ENCODE measurements at places on chromosomes 11 and 22.

GRCh38 chr22:48416396-48417224, 1411.1 kb downstream of the BRD1 start:
- no peak for DNase-seq

- DNase-seq: no peak
Observed at GRCh38 chr11:76891793-76892192, 31.1 kb downstream of the ACER3 start.

DNA sequence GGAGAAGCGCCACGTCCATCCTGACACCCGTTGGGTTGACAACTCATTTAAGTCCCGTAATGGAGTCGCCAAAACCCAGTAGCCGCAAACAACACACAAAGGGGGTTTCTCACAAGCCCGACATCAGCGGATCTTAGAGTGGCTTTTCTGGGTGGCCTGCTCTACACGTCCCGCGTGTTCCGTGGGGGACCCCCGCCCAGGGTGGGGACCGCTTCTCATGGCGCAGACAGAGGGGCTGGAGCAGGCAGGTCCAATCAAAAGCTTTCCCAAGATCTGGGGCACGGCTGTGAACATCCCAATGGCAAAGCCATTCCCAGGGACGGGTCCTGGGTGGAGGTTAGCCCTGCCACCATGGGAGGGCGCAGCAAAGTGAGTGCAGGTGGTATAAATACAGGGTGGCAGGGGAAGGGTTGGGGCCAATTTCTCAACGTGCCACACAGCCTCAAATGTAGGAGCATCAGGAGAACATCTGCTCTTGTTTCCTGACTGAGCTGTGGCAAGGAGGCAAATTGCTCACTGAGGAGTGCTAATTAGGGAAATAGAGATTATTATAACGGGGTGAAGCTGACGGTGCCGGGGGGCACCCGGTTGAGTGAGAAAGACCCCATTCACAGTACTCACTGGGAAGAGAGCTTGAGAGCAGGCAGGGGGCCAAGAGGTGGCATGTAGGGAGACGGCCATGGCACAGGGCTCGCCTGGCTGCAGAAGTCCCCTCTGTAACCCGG, 1447.2 kb downstream of the TBC1D22A start:
- no peak for DNase-seq

- DNase-seq: no peak
Observed at GRCh38 chr11:102767800-102768199, 12.6 kb downstream of the MMP10 start.

DNA sequence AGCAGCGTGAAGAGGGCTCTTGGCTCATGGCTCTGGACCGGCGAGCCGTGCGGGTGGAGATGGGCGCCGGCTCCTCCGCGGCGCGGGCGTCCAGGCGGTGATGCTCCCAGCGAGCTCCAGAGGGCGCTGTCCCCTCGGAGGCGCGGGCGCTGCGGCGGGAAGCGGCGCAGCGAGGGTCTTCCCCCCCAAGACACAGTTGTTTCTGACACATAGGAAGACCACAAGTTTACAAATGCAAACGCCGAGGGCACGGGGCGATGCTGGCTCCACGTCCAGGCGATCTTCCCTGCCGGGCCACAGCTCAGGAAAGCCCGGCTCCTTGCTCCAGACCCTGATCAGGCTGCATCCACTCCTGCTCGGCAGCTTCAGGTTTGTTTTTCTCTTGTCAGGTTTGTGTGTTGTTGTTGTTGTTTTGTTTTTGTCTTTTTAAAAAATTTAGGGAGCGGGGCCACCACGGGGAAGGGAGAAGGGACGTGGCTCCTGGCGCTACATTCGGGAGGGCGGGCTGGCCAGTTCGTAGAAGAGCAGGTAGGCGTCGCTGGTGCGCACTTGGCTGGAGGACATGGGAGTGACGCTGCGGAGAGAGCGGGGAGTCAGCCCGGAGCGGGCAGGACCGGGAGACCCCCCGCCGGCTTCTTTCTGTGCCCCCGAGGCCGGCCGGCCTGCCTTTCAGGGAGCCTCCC, 10.0 kb upstream of the MFRP start:
- peak; percentile 44 for DNase-seq

- no peak for DNase-seq
Observed at GRCh38 chr11:126697936-126698335, 302.6 kb downstream of the KIRREL3 start.

DNA sequence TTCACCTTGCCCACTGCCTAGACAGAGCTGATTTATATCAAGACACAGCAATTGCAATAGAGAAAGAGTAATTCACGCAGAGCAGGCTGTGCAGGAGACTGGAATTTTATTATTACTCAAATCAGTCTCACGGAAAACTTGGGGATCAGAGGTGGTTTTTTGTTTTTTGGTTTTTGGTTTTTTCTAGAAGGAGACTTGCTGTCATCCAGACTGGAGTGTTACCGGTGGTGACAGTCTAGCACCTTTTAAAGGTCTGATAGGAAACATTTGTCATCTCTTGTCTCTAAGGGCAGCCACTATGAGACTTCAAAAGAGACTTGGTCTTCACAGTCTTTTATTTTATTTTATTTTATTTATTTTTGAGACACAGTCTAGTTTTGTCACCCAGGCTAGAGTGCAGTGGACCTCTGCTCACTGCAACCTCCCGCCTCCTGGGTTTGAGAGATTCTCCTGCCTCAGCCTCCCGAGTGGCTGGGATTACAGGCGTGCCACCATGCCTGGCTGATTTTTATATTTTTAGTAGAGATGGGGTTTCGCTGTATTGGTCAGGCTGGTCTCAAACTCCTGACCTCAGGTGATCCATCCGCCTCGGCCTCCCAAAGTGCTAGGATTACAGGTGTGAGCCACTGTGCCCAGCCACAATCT, 19.1 kb downstream of the APOBEC3H start:
- no peak for DNase-seq

GRCh38 chr11:78583889-78584288, 9.2 kb upstream of the NARS2 start:
- DNase-seq: no peak

DNA sequence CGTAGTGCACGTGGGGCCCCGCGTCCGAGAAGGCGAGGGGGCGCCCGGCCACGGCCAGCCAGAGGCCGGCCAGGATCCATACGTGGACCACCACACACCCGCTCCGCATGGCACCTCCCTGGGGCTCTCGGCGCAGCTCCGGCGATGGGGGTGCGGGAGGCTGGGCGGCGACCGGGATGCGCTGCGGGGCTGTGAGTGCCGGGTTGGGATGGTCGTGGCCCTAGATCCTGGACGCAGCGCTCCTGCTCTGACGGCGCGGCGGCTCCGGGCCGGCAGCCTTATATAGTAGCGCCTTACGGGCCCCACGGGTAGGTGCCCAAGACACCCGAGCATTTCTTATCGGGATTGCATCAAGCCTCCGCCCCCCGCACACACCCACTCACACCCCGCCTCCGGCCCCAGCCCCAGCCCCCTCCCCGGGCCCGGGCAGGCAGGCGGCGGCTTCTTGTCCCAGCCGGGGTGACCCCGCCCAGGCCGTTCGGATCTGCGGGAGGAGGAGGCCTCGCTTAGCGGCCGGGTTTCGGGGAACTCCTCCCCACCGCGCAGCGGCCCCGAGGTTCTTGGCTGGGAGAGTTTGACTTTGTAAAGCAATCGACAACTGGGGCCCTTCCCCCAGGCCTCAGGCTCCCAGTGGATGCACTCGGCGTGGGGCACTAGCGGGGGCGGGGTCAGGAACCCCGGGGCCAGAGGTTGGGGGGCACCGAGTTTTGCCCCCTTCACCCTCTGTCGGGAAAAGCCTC, at the start of gene FGF19:
FGF19 (minus strand) TSS at position 255 of the 740 bp plus-strand sequence; CDS start at position 109, 146 bp downstream.
- no peak for DNase-seq

DNA sequence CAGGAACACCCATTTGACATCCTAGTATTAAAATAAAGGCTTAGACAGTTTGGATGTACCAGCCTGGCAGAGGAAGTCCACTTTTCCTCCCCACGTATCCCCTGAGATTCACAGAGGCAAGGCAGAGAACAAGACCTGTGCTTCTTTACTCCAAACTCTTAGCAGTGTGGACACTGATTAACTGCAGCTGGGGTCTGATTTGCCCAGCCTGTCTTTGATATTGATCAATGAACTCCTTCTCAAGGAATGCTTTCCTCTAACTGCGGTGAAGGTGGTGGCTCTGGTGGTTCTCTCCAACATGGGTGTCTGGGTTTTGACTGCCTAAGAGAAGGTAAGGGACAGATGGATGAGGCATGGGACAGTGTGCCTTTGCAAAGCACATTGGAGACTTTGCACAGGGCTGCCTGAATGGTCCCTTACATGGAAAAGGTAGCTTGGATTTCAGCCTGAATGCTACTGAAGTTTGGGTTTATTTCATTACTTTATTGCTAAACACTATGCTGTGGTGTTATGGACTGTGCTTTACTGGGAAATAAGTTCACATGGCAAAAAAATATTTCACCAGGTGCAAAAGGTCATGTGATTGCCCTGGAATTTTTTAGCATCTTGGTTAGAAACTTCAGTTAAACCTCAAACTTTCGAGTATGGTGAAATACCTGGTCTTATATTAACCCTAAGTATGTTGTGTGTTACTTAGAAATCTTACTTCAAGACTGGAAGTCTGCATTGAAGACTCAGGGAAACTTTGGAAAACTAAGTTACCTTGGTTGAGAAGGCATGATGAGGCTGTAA, 1.8 kb downstream of the GAS2 start:
- DNase-seq: no peak

DNA sequence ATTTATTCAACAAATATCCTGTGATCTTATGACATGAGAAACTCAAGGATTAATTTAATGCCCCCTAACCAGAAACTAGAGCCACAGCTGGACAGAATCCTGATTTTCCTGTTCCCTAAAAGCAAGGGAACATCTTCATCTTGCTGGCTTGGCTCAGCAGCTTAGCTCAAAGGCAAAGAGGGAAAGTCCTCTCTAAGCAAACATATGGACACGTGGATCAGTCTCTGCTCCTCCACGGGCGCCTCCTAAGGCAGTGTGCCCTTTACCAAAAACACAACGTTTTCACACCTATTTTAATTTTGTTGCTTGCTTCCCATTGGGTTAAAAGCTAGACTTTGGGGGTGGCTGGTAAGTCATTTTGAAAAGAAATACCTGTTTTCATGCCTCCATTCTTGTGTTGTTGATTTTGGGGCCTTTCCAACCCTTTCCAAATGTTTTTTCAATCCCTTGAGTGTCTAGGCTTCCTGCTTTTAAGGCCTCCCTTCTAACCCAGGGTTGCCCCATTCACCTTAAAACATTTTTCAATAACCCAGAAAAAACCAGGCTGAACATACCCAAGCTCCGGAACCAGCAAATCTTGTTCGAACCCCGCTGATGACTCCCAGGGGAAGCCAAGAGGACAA, 15.5 kb downstream of the SLC1A2 start:
- DNase-seq: no peak

DNA sequence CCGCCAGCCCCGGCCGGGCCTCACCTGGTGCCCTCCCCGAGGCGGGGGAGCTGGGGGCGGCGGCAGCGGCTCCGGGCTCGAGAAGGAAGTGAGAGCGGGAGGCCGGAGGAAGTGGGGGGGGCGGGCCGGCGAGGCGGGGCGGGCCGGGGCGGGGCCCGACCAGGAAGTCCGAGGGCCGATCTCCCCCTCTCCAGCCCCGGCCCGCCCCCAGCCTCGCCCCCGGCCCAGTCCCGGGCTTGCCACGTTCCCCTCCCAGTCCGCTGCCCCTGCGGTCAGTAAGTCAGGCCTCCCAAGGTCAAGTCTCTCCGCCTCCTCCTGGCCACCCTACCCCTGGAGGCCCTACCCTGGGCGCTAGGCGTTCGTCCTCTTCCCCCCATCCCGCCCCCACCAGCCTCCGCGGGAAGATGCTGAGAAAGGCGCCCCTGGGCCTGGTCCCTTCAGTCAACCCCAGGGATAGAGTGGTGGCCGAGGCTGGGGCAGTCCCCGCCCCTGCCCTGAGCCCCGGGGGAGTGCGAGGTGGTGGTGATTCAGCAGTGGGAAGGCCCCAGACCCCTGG, at the start of gene RHOG:
RHOG (minus strand) TSS at position 90 of the 556 bp plus-strand sequence. CDS start 12,821 bp downstream, outside the sequence.
- peak; percentile 87 for DNase-seq

DNA sequence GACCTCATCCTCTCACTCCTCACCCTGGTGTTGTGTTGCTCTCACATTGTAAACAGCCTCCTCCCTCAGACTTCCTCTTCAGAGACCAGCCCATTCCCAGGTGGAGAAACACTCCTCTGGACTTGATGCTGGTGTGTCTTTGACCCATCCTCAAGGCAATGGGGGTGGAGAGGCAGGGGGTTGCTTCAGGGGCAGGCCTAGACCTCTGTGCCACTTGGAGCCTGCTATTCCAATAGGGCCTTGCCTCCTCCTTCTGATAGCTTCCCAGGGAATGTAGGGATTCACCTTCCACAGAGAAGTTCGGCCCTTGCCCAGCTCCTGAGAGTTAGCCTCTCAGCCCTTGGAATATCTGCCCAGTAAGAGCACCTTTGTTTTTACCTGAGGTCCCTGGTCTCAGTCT, 606.6 kb upstream of the CADM1 start:
- DNase-seq: no peak
